ENCODE measurements at places on chromosomes 6 and 20. TPM values are rescaled to one million over a fixed set of nuclear protein-coding genes. Genes with fewer than 3 reads are reported as not detected.

FAM8A1 gene
- total RNA-seq, result 8.5 TPM

PPP1R10 gene
- 44.2 TPM for total RNA-seq

GRCh38 chr6:39665861-39666260, 59.3 kb downstream of the KIF6 start:
- no peak for DNase-seq

- no peak for DNase-seq
Measured at GRCh38 chr6:2440516-2440915, 195.1 kb upstream of the GMDS start.

DNA sequence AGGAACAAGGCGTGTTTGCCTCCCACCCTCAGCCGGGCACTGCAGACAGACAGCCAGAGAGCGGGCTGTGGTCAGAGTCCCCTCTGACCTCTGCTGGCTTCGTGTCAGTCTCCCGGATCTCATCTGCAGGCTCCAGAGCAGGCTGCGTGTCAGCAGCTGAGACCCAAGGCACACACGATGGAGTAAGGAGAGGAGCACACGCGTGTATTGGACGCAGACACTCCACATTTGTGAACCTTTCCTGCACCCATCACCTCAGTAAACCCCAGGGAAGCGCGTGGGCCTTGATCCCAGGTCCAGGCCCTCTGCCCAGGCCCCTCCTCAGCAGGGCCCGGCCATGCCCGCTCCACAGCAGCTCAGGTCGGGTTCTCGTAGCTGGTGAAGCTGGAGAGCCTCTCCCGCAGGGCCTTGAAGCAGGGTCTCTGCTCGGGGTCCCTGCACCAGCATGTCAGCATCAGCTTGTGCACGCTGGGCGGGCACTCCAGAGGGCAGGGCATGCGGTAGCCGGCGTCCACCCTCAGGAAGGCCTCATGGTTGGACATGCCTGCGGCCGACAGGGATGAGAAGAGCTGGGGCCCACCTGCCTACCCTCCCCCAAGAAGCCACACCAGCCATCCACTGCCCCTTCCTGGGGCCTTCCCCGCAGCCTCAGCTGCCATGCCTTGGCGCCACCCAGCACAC, 7.9 kb downstream of the PTK6 start:
- DNase-seq, result no peak

DNA sequence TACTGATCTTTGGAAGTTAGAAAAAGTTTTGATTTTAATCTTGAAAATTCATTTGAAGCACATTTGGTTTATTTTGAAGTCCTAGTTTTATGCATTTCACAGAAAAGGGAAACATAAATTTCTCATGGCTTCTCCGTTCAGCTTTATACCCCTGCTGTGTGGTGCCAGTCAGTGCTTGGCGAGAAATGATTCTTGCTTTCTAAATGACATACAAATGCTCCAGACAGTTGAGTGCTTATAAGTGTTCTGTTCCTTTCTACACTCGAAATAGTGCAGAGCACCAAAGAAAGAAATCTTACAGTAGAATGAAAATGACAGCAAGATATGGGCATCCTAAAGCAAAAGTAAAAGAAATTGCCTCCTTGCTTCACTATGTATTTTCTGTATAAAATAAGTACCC, 9.0 kb upstream of the ZNF292 start:
- no peak for DNase-seq

- DNase-seq, result peak; percentile 32
Measured at GRCh38 chr6:72712910-72713309, 91.0 kb downstream of the KCNQ5 start.

GRCh38 chr20:38339997-38340396, 6.3 kb upstream of the LBP start:
- DNase-seq, result no peak

- DNase-seq, result no peak
Measured at GRCh38 chr20:1165521-1165920, 19.3 kb downstream of the TMEM74B start.

DNA sequence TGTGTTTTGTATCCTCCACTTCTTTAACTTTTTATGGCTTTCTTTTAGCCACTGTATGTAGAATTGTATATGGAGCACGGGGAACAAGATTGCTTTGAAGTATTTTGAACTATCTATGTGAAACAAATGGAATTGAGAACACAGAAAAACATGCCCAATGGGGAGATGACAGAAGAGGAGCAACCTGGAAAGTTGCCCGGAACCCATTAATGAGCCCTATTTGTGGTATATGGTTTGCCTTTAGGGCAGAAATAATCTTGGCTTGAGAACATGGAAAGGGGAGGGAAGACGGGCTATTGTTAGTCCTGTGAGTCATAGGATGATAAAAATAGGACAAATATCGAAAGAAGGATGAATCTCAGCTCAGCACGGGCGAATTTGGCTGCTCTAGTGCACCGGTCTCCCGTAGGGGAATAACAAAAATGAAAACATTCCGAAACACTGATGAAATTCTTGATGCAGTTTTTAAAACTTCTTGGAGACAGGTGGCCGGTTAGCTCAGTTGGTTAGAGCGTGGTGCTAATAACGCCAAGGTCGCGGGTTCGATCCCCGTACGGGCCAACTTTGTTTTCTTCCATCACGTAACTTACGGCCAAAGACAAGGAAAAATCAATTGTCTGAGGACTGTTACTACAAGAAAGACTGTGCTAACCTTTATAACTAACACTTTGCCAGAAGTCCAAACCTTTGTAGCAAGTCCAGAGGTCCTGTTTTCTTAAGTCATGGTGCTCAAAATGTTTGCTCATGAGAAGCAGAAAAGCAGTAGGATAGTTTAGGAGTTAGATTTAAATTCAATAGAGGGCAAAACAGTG, 15.7 kb downstream of the HMGN4 start:
- DNase-seq, result peak; percentile 95

GRCh38 chr6:27188061-27188884, 59.2 kb upstream of the PRSS16 start:
- peak; percentile 79 for DNase-seq

All from PC-3 (cell line).